ENCODE measurements at places on chromosomes 3 and 15.

DNA sequence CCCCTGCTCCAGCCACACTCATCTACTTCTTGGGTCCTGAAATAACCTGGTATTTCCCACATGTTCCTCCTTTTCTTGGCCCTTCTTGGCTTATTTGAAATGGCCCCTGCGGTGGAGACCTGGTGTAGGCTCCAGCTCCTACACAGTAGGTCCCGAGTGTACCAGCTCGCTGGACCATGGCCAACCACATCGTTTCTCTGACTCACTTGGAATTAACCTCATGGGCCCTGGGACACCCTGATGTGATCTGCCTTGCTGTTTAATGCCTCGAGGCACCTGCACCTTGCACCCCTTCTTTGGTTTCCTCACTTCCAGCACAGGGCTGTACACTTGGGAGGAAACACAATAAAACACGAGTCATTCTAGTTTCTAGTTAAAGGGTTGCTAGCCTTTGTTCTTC lies 60.3 kb downstream of the FEM1B start:
- DNase-seq = no peak

GRCh38 chr3:180416111-180416594 lies 185.8 kb upstream of the TTC14 start:
- DNase-seq = no peak

- DNase-seq = no peak
These were observed 19.4 kb downstream of the NEK10 start for GRCh38 chr3:27349832-27350231.

DNA sequence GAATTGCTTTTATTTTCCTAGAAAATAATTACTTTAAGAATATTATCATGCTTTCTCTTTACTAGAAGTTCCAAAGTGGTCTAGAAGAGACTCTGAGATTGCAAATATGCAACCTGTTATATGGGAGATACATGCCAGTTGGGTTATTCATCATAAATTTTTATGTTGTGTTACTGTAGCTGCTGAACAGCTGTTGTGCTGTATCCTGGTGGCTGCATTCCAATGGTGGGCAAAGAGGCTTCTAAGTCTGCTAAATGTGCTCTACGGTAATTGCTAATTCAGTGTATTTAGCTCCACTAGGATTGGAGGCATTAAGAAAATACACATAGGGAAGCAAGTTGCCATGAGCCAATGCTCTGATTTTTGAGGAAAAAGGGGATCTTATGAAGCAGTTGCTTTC lies 409.0 kb downstream of the TUSC7 start:
- no peak for DNase-seq

- no peak for DNase-seq
These were observed 474.5 kb downstream of the CADM2 start for GRCh38 chr3:85433319-85433718.

DNA sequence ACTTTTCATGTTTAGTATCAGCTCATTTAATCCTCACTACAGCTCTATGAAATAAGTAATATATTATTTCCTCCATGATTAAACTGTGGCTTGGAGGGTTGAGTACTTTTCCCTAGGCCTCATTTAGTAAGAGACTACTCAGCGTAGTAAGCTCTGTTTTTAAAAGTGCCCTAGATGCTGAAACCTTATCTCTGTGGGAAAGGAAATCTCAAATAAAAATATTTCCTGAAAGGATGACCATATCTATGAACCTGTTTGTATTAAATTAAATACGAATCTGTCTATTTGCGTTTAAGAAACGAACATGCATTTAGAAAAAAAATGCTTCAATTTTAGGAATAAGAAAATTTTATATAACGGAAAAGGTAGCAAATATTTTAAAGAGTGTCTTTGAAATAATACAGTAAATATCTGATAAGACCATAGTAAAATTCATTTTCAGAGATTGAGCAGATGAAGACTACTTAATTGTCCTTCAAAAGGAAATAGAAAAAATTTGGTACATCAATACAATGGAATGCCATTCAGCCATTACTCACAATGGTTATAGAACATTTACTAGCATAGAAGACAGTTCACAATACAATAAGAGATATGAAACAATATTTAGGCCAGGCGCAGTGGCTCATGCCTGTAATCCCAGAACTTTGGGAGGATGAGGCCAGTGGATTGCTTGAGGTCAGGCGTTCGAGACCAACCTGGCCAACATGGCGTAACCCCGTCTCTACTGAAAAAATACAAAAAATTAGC lies 56.2 kb downstream of the ATG7 start:
- DNase-seq = no peak

- no peak for DNase-seq
These were observed 5.3 kb downstream of the FOXP1 start for GRCh38 chr3:71578054-71578751.

DNA sequence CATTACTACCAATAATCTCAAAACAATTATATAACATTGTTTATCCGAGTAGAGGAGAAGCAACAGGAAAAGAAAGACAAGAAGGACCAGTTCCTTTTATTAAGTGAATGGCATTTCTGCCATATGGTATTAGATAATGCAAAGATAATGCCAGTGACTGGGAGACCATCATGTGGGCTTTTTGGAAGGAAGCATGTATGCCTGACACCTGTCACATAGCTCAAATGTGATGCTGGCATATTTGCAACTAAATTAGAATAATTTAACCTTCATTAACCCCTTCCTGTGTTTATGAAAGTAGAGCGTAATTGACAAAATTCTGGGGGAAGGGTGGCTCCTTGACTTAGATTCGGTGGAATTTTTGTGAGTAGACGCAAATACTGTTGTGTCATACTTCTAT lies 733.0 kb downstream of the TUSC7 start:
- DNase-seq = no peak

GRCh38 chr15:81575436-81576123 lies 201.6 kb upstream of the TMC3 start:
- no peak for DNase-seq

DNA sequence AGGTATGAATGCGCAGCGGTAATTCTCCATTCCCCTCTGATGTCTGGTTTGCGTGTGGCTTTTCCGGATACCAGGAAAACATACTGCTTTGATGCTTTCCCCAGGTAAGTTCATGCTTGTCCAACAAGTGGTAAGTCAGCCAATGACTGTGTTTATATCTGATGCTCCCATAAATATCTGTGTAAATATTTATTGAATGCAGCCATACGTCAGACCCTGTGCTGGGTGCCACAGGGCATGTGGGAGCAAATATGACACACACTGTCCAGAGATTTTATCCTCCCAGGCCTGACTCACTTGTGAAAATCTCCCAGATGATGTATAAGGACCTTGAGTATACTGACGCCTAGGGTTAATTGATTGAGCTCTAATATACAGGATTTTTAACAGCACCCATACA lies 29.6 kb upstream of the CEMIP start:
- no peak for DNase-seq

- DNase-seq = no peak
These were observed 15.7 kb downstream of the RFT1 start for GRCh38 chr3:53114412-53115074.

DNA sequence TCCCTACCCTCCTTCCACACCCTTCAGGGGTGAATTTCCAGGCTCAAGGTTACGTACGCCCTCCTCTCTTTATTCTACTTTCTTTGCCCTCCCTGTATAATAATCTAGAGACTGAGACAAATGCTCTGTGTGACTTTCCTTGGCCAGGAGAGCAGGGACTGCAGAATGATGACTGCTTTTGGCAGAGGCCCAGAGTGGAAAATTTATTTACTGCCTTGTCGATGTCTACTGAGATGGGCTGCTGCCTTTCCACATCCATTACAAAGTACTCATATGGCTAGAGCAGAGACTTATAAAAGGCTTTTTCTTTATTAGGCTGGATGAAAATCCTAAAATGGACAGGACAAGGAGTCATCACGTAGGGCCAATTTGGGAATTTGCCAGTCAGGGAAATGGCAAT lies 576.2 kb downstream of the TUSC7 start:
- no peak for DNase-seq

- DNase-seq = no peak
These were observed 46.8 kb downstream of the MGLL start for GRCh38 chr3:127775398-127776109.

GRCh38 chr15:96320703-96321638 lies 9.5 kb upstream of the NR2F2 start:
- no peak for DNase-seq

- no peak for DNase-seq
These were observed 84.7 kb downstream of the LINGO1 start for GRCh38 chr15:77547801-77548588.

DNA sequence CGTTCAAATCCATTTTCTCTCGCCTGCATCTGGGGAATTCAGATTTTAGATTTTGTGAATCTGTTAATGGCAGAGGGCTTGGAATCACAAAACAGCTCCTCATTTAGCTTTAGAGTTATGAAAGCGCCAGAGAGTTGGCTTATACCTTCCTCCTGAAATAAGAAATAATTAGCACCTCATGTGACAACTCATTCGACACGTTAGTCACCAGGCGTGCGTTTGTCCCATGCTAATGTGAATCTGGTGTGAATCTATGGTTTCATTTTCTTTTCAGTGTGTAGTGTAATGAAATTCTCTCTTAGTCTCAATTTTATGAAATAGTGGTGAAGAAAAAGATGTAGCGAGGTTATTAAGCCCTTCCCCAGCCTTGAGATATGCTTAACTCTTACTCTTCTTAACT lies 89.4 kb downstream of the EDEM1 start:
- DNase-seq = no peak

DNA sequence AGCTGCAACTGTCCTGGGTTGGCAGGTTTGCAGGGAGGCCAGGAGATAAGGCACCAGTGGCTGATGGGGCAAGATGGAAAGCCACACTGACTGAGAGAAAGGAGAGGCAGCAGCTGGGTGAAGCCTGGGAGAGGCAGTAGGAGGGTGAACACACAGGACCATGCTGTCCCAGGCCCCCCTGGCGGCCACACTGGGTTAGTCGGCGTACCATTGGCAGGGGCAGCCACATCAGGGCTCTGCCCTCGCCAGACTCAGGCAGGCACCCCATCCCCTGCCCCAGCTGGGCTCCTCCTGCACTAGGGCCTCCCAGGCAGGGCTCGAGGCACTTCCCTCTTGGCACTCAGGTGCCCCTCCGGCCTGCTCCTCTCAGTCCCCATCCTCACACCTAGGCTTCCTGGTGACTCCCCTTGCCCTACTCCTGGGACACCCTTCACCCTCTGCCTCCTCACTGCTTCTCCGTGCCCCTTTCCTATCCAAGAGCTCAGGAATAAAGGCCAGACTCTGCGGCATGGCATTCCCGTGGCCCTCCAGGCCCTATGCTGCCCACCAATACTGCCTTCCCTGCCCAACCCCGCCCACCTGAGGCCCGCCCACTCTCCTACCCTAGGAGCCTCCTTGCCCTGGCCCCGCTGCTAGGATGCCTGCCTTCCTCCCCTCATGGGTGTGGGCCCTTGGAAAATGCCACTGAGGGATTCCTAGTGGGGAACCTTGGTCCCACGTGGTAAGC lies 28.7 kb upstream of the DUSP7 start:
- DNase-seq = no peak

- DNase-seq = no peak
These were observed 73.0 kb upstream of the FRMD4B start for GRCh38 chr3:69458803-69459365.

DNA sequence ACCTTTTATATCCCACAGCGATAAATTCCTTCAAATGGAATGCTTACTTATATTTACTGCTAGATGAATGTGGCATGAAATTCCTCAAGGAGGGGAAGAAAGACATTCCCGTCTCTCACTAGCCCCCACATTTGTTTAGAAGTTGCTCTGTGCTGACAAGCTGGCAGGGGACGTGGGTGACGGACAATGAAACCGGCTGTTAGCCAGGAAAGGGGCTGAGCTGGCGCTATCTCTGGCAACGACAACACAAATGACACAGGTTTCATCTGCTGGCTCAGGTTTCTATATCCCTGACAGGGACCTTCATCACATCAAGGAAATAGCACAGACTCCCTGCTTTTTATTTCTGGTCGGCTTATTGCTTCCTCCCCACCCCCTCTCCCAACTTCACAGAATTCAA lies 15.8 kb downstream of the RUVBL1 start:
- no peak for DNase-seq

DNA sequence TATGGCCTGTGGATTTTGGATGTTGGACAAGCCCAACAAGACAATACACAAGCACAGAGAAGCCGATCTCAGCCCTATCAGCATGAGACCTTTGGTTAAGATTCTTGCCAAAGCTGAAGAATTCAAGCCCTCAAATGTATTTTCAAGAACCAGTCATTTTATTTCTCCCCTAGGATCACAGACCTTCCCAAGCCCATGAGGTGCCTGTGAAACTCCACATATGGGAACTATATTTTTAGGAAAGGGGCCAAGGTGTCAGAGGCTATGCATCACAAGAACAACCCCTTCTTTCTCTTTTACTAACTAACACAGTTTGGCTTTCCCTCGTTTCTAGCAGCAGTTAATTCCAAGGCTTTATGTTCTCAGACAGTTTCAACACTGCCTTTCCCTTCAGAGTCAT lies 364.5 kb downstream of the MAGI1 start:
- DNase-seq = no peak

DNA sequence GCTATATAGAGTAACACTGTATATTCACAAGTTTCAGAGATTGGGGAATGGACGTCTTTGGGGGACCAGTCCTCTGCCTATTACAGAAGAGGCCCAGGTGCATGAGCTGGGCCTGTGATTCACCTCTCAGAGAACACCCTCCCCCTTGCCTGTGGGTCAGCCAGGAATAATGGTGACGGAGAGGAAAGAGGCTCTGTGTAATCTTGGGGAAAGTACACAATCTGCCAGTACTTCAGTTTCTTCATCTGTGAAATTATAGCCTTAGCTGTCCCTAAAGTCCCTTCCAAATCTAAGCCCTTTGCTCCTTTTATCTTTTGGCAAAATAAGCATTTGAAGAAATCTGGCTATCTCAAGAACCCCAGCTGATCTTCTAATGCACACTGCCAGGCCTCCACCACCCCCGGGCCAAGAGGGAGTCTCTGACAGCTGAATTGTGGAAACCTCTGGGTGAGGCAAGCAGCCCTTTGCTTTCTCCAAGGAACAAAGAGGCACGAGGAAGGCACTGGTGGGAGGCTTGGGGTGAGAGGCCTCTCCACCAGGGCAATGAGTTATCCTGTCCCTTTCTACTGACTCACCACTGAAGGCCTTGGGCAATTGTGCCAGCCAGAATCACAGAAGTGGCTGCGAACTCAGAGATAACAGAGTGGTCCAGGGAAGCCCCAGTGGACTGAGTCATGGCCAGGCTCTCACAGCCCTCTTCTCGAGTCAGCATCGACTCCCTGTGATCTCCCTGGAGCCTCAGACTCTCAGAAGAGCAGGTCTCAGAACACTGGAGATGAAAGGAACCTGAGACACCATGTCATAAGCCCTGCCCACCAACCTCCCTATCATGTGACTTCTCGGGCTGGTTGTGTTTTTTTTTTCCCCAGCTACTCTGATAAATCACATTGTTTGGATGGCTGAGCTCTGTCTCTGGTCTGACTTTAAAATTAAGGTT lies 31.8 kb downstream of the CCNL1 start:
- DNase-seq = peak; percentile 57
